Ascending aorta (tissue), 2 donors: ENCODE measurements at places on chromosomes 13 and 19.

GRCh38 chr19:39927524-39928356 is 6.7 kb downstream of the FCGBP start:
- no peak for DNase-seq

GRCh38 chr13:112442483-112443090 is 66.4 kb downstream of the SPACA7 start:
- DNase-seq, result no peak

- no peak for DNase-seq
Measured at GRCh38 chr13:30002577-30002976, 152.2 kb upstream of the UBL3 start.

GRCh38 chr19:7550987-7551761 is 15.7 kb downstream of the PNPLA6 start:
- peak; percentile 77 for DNase-seq

DNA sequence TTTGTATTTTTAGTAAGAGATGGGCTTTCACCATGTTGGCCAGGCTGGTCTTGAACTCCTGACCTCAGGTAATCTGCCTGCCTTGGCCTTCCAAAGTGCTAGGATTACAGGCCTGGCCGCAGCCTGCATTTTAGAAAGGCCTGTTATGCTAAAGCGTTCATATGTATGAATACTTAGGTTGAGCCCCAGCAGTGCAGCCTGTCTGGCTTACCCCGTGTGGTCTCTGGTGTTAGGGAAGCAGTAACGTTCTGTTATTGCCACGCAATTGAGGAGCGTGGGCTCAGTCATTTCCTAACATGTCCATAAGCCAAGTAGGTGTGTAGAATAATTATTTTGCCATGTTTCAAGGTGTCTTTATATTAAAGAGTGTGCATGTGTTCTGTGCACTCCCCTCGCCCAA is 14.3 kb downstream of the HNRNPM start:
- no peak for DNase-seq

DNA sequence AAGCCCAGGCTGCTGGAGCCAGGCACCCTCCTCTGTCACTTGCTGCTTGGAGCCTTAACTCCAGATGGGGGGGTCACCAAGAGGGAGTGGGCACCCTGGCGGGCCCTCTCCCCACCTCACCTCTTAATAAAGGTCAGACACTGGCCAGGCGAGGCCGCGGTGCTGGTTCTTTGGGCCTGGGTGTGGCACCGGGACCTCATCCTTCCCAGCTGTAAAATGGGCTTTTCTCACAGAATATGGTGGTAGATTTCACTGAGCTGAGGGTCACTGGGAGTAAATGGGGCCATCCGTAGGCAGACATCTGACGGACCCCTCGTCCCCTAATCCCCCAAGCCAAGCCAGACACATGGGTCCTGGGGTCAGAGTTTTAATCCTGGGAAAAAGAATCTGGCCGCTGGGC is 14.9 kb downstream of the STAP2 start:
- DNase-seq, result no peak

GRCh38 chr19:39131255-39131755 is 5.7 kb downstream of the PAK4 start:
- DNase-seq, result no peak

DNA sequence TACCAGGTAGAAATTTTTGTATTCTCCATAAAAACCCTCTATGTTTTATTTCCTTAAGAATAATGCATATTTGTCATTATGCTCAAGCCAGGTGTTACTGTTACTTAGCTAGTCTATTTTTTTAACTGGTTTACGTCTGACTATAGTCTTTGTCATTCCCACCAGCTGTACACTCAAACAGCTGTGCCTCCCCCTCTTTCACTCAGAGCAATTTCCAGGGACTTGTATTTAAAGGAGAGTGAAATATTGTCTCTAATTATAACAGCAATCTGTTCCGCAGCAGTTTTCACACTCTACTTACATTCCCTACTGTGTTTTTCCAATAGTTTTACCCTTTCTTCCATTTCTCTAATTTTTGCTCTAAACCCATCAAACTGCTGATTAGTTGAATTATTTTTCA is 813.6 kb upstream of the MIR17HG start:
- no peak for DNase-seq

DNA sequence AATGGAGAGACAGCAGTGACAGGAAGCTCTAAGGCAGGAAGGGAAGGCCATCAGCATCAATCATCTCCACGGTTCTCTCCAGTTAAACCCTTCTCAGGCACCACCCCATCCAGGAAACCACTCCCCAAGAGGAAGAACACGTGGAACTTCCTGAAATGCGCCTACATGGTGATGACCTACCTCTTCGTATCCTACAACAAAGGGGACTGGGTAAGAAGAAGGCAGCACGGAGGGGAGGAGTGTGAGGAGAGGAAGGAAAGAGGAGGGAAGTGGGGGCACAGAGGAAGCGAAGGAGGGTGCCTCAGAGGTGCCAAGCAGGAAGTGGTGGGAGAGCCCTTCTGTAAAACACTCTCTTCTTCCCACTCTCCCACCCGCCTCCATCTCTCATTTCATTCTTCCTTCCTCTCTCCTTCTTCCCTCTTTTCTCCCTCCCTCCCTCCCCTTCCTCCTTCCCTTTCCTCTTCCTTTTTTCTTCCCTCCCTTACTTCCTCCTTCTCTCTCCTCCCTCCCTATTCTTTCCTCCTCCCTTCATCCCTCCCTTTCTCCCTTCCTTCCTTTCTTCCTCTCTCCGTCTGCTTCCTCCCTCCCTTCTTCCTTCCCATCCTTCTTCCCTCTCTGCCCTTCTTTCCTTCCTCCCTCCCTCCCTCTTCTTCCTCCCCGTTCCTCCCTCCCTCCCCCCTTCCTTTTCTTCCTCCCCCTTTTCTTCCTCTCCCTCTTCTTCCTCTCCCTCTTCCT is 12.6 kb downstream of the ZSCAN5A start:
- DNase-seq, result no peak

DNA sequence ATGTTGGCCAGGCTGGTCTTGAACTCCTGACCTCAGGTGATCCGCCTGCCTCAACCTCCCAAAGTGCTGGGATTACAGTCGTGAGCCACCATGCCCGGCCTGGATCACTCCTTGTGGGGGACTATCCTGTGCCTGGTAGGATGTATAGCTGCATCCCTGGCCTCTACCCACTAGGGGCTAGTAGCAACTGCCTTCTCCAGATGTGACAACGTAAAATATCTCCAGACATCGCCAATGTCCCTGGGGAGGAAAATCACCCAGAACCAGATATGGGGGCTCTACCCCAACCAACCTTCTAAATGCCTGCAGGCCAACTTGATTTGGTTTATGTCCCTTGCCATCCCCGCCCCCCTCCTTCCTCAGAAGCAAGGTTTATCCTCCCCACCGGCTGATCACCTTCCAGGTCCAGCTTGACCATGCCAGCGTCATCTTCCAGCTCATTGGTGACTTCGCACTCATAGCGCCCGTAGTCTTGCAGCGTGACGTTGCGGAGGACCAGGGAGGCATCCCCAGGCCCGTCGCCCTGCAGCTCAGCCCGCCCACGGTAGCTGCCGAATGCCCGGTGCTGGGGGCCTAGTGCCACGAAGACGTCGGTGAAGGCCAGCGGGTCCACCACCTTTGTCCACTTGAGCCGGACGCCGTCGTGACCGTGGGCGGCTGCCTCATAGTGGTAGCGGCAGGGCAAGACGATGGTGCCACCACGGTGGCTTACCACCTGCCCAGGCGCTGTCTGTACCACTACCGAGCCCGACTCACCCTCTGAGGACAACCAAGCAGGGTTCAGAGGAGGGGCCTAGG is 12.5 kb downstream of the TM6SF2 start:
- no peak for DNase-seq

DNA sequence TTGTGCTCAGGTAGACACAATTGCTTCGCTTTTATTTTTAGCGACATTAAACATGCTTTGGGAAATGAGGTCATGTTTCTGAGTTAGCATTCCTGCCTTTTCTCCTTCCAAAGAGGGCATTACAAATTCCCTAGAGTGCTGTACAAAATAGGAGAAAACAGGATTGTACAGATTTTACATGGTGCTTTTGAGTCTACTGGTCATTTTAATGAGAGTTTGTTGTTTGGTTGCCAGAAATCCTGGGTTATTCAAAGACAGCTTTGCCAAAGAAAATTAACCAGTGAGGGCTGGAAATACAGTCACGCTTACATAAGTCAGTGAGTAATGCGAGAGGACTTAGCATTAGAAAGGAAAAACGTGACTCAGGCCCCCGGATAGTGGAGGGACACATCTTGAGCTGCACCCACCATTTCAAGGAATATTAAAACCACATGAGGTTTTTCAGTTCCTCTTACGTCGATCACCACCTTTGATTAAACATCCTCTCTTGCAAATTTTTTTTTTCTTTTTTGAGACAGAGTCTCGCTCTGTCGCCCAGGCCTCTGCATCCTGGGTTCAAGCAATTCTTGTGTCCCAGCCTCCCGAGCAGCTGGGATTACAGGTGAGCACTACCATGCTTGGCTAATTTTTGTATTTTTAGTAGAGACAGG is 55.4 kb downstream of the SACS start:
- peak; percentile 86 for DNase-seq

DNA sequence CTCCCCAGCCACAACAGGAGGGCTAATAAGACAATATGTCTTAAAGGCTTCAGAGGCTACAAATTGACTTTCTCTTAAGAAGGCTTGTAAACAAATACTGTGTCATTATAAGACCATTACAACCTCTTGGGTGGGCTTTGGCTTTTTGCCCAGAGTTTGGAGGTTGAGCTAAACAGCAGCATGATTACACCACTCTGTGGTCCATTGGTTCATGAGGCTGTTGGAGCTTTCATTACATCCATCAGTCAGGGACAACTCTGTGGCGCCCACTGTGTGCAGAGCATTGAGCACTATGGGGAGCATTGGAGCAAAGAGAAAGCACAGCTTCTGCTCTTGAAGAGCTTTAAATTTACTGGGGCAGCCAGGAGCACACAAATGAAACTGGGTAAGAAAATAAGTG is 75.9 kb downstream of the TNFSF11 start:
- no peak for DNase-seq

DNA sequence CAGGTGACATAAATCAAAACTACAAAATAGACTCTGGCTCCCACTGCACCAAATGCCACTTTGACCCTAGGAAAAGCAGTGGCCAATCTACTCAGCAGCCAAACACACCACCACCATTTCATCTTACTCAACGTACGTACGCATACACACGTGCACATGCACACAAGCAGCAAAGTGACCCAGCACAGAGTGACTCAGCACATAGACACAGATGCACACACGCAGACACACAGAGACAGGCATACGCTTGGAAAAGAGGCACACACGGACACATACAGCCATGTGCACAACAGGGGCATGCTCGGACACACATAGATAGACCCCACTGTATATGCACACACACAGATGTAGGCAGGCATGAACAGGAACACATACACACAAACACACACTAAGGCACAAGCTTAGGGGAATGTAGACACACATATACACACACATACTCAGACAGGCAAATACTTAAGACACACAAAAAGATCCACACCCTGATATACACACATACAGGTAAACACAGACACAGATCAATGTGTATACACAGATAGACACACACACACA is 37.3 kb downstream of the PEPD start:
- DNase-seq, result no peak

DNA sequence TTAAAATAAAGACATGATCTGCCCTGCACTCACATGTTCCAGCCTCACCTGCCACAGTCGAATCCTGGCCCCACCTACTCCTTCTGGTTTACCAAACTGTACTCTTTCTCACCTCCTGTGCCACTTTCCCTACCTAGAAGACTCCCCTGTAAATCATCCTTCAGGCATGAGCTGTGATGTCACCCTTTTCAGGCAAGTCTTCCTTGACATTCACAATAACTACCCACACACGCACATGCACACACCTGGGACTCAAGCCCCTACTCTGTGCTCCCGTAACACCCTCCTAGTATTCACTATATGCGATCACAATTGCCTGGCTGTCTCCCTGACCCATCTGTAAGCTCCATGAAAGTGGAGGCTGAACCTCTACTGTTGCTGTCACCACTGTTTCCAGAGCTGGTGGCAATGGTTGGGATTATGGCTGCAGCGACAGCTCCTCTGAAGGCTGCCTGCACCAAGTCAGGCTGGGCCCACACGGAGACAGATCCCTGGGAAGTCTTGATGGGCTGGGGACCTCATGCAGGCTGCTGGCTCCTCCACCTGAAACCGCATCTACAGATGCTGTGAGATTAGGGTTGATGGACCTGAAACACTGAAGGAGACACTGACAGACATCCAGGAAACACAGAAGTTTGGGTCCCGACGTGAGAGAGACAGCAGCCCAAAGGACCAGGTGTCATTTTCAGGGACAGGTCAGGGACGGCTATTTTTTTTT is 611.1 kb downstream of the UQCRFS1 start:
- no peak for DNase-seq

GRCh38 chr19:10984166-10984735 is 23.4 kb downstream of the SMARCA4 start:
- no peak for DNase-seq

GRCh38 chr19:41955521-41955920 is 3.6 kb downstream of the RABAC1 start:
- no peak for DNase-seq

DNA sequence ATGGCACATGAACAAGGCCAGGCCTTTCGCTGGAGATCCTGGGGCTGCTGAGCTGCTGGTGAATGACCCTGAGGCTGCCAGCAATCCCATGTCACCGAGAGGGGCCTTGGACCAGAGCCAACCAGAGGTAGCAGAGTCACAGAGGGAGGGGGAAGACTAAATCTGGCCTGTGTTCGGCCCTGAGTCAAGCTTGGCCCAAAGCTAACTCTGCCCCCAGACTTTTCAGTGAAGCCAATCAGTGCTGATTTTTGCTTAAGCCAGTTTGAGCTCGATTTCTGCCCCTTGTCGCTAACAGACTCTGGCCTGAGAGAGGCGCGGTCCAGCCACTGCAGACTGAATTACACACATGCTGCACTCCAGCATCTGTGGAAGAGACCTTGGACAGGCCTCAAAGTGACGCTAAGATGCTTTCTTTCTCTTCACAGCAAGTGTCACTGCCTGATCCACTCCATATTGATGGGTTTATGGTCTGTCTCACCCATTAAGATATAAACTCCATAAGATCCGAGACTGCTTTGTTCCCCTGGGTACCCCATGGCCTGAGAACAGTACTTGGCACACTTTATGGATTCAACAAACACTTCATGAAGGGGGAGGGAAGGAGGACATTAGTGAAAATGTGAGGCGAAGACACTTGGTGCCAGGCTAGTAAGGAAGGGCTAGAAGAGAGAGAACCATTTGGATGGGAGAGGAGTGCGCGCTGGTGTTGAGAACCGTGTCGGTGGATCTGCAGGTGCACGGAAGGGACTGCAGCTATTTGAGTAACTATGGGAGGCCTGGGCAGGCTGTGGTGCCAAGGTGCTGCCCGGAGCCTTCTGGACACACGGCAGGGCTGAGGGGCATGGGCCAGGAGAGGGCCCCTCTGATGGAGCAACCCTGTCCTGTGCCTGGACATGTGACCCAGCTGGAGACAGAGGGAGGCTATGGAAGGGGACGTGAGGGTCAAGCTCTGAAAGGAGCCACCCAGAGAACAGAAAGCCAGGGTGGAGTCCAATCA is 17.6 kb downstream of the RANBP3 start:
- no peak for DNase-seq
